ENCODE measurements at places on chromosomes 13 and 19.

DNA sequence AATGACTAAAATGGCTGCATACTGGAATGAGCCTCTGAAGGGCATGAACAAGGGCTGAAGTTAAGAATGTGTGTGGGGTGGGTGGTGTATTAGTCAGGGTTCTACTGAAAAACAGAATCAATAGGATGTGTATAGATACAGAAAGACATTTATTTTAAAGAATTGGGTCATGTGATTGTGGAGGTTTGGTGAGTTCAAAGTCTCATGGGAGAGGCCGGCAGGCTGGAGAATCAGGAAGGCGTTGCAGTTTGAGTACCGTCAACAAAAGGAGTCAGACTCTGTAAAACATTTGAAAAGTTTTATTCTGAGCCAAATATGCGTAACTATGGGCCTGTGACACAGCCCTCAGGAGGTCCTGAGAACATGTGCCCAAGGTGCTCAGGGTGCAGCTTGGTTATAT lies 24.5 kb upstream of the CYSLTR2 start:
- H3K4me3 ChIP-seq: no peak overlapping the region
- no peak for DNase-seq
- H3K4me1 ChIP-seq: no peaks in the 10 kb centered on the region
- H3K27me3 ChIP-seq: no peaks in the 10 kb centered on the region

DNA sequence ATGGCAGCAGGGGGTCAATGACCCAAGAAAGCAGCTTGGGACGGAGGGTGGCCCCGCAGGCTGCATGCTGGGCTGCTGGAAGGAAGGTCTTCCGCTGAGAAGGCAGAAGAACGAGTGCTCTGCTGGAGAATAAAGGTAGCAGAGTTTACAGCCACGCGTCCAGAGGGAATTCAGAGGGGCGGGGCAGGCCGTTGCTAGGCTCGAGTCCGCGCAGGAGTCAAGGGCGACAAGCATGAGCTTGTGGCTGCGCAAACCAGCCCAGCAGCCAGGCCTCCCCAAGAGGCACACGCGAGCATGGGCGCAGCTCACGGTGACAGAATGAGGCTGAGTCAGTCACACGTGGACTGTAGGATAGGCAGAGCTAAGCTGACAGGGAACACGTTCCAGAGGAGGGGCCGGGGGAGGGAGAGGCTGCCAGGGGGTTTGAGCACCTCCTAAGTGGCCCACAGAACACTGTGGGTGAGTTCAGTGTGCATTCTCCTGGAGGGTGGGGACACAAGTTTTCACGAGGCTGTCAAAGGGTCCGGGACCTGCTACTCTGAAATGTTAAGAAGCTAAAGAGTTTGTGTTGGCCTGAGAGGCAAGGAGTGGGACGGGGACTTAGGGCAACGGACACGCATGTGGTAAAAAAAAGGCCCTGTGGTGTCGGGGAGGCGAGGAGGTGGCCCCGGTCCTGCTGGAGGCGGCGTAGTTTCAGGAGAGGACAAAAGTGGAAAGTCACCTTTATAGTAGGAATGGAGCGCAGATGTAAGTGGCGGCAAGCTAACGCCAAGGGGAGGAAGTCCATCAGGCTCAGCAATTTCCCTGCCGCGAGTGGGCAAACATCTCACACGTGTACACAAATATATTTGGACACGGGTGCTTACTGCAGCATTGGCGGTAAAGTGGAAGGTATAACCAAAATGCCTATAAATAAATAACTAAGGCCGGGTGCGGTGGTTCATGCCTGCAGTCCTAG lies 17.7 kb downstream of the RFX2 start:
- H3K4me3 ChIP-seq: peak overlapping the region; percentile 18
- no peaks in the 10 kb centered on the region for H3K27me3 ChIP-seq
- peak overlapping the region; percentile 87 for H3K27ac ChIP-seq
- no peak for DNase-seq
- peaks cover 46% of the 10 kb centered on the region for H3K4me1 ChIP-seq

GRCh38 chr13:30734439-30734838 lies 904 bp upstream of the ALOX5AP start:
- H3K4me1 ChIP-seq: peaks cover 12% of the 10 kb centered on the region
- no peak overlapping the region for H3K27ac ChIP-seq
- no peak for DNase-seq
- no peak overlapping the region for H3K4me3 ChIP-seq
- no peaks in the 10 kb centered on the region for H3K36me3 ChIP-seq

GRCh38 chr19:38618590-38619360 lies at the start of gene EIF3K:
TSS of gene EIF3K (plus strand) at chr19:38619188. CDS start at chr19:38619269, 81 bp downstream.
- peak within 1 kb of the TSS; percentile 66 for H3K4me3 ChIP-seq
- H3K36me3 ChIP-seq: peaks cover 33% of the 10 kb centered on the region
- H3K4me1 ChIP-seq: peaks cover 14% of the 10 kb centered on the region
- H3K27ac ChIP-seq: peak within 1 kb of the TSS; percentile 54

- no peak overlapping the region for H3K4me3 ChIP-seq
- no peaks in the 10 kb centered on the region for H3K27me3 ChIP-seq
- H3K4me1 ChIP-seq: peaks cover 12% of the 10 kb centered on the region
- peaks cover 75% of the 10 kb centered on the region for H3K36me3 ChIP-seq
- no peak overlapping the region for H3K27ac ChIP-seq
- no peak for DNase-seq
Measured at GRCh38 chr19:7456964-7457541, 31.8 kb downstream of the PEX11G start.

DNA sequence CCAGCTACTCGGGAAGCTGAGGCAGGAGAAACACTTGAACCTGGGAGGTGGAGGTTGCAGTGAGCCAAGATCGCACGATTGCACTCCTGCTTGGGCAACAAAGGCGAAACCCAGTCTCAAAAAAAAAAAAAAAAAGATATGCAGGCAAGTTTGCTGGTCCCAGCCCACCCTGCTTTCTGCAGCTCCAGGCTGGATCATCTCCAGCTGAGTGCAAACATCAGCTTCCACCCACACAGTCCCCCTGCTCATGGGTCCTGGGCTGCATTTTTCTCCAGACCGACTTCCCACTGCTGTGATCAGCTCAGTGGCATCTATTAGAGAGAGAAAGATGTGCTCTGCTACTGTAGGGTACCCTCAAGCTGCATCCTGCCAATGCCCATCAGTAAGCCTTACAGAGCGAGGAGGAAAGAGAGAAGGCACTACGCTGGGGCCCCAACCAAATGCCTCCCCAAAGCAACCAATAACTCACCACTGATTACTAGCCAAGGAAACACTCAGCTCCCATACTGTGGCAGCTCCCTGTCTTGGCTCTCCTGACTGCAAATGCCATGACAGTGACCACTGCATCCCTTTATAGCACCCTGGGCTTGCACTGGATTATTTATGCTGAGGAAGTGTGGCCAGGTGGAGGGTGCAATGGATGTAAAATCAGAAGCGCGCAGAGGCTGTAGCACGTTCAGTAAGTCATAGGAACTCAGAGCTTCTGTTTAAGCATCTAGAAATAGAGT lies 170.9 kb upstream of the ZNF507 start:
- no peaks in the 10 kb centered on the region for H3K27me3 ChIP-seq
- H3K4me3 ChIP-seq: no peak overlapping the region
- no peaks in the 10 kb centered on the region for H3K4me1 ChIP-seq
- H3K36me3 ChIP-seq: no peaks in the 10 kb centered on the region

DNA sequence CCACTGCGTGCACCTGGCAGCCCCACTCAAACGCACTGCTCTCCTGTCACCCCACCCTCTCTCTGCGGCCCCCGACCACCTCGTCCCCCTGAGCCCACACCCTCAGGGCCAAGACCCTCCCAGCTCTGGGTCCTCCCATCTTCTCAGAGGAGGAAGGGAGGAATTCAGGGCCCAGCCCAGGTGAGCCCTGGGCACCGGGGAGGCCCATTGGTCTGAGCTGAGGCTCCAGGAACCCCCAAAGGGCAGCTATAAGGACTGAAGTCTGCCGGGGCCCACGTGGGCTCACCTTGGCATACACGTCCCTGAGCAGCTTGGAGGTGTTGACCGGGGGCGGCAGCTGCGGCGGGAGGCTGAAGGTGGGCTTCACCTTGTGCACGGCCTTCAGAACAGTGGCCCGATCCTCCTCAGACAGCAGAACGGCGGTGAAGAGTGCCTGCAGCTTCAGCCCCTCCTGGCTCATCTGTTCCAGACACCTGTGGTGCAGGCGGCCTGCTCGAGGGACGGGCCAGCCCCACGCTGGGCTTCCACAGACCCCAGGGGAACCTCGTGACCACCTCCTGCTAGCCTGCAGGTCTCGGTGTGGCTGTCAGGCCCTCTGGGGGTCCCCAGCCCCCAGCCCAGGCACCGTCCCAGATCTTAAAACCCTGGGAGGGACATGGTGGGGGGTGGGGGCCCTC lies 8.8 kb downstream of the POLRMT start:
- DNase-seq: no peak
- H3K4me1 ChIP-seq: peaks cover 36% of the 10 kb centered on the region
- no peaks in the 10 kb centered on the region for H3K27me3 ChIP-seq
- H3K4me3 ChIP-seq: no peak overlapping the region
- peak overlapping the region; percentile 98 for H3K27ac ChIP-seq

- H3K27ac ChIP-seq: no peak overlapping the region
- no peaks in the 10 kb centered on the region for H3K27me3 ChIP-seq
- DNase-seq: no peak
Measured at GRCh38 chr19:29908963-29909944, 32.8 kb upstream of the URI1 start.

GRCh38 chr19:37942516-37942902 lies 35.5 kb downstream of the SIPA1L3 start:
- no peak for DNase-seq
- H3K27ac ChIP-seq: no peak overlapping the region
- peaks cover 13% of the 10 kb centered on the region for H3K4me1 ChIP-seq
- peaks cover 2% of the 10 kb centered on the region for H3K36me3 ChIP-seq
- no peaks in the 10 kb centered on the region for H3K27me3 ChIP-seq
- H3K4me3 ChIP-seq: no peak overlapping the region

GRCh38 chr13:43978688-43979087 lies 99.0 kb downstream of the LACC1 start:
- no peak overlapping the region for H3K4me3 ChIP-seq
- no peaks in the 10 kb centered on the region for H3K36me3 ChIP-seq

GRCh38 chr19:5403968-5404640 lies 51.1 kb upstream of the ZNRF4 start:
- peaks cover 6% of the 10 kb centered on the region for H3K27me3 ChIP-seq
- no peaks in the 10 kb centered on the region for H3K36me3 ChIP-seq
- DNase-seq: peak; percentile 87
- H3K27ac ChIP-seq: no peak overlapping the region
- H3K4me1 ChIP-seq: no peaks in the 10 kb centered on the region
- H3K4me3 ChIP-seq: no peak overlapping the region
